CD8-positive, alpha-beta T cell (primary cell): ENCODE measurements at places on chromosomes 3 and 15.

DNA sequence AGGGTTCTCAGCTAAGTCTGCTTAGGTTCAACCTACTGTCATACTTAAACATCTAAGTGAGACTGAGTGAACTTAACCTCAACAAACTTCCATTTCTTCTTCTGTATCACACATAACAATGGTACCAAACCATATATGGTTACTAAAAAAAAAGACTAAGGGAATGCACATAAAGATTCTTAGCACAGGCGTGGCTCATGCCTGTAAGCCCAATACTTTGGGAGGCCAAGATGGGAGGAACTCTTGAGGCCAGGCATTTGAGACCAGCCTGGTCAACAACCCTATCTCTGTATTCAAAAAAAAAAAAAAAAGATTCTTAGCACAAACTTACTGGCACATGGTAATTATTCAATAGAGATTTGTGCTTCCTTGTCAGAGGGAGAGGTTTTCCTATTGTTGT lies 57.9 kb downstream of the ACAP2 start:
- no peak for DNase-seq

GRCh38 chr15:66846031-66846430 lies 144.0 kb downstream of the SMAD6 start:
- DNase-seq, result no peak

- no peak for DNase-seq
Measured at GRCh38 chr3:85337895-85338294, 379.1 kb downstream of the CADM2 start.

DNA sequence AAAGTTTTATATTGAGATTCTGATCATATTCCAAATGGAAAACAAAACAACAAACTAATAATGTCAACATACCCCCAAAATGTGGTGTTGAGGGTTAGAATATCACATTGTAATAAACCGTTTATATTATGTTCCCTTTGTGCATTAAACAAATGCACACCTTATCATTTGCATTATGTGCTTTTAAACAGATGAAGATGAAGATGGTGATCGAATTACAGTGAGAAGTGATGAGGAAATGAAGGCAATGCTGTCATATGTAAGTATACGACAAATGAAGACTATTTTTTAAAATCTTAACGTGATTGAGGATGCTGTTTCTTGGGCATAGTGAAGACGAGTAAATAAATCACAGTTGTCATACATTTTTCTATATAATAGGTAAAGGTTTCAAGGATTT lies 20.6 kb downstream of the MAP2K5 start:
- no peak for DNase-seq

DNA sequence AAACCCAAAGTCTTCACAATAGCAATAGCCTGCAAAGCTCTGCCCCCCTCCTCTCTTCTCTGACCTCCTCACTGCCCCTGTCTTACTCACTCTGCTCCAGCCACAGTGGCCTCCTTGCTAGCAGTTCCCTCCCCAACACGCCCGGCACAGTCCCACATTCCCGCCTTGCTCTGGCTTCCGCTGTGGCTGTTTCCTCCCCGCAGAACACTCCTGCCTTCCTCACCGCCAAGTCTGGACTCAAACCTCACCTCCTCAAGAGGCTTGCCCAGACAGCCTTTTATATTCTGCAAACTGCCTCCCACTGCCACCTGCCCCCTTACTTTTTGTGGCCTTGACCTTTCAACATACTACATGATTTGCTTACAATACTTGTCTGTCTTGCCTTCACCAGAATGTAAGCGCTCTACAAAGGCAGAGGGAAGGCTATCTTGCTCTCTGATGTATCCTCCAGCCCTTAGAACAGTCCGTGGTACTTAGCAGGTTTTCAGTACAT lies 406 bp upstream of the MPI start:
- peak; percentile 43 for DNase-seq

GRCh38 chr15:82663186-82663600 lies 16.0 kb upstream of the CPEB1 start:
- DNase-seq, result peak; percentile 53

GRCh38 chr15:73378089-73378488 lies 9.3 kb upstream of the HCN4 start:
- DNase-seq, result no peak

- no peak for DNase-seq
Measured at GRCh38 chr3:157918402-157918801, 187.8 kb downstream of the SHOX2 start.

GRCh38 chr3:110650741-110651140 lies 420.9 kb upstream of the NECTIN3 start:
- DNase-seq, result no peak

DNA sequence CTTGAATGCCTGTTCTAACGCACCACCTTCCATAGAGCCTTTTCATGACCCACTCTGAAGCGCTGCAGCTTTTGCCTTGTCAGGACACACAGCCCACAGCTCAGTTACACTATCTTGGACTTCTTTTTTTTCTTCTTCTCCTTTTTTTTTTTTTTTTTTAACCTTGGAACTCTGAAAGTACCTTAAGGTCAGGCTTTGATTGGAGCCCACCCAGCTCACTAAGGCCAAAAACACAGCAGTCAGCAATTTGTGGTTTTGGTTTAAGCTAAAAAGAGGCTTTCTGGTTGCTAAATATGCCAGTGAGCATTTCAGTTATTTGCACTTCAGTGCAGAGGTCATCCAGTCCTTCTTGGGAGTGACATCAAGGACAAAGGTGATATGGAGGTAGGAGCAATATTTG lies 1.7 kb downstream of the SLC25A20 start:
- DNase-seq, result no peak

DNA sequence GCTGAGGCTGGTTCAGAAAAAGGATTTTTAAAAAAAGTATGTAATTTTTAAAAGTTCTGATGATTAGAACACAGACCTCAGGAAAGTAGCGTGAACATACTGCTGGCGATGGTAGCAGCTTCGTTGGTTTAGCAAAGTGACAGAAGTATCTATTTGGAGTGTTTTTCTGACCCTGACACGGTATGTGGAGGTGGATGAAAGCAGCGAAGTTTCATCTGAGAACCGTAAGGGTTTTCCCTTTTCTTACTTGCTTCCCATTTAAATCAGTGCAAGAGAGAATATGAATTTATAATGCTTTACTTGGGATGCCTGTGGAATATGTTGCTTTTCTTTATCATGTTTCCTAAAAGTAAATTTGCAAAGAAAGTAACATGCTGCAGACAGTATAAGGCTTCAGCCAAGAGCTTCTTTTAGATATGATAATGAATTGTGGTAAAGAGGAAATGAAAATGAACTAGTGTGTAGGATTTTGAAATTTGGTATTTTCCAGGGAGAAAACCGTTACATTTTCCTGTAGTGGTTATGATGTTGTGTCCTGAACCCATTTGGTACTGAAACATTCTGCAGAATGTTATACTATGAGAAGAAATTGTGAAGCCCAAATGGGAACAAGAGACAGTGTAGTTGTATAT lies 3.9 kb downstream of the CHST2 start:
- DNase-seq, result no peak

GRCh38 chr3:31634476-31634875 lies 101.8 kb downstream of the STT3B start:
- DNase-seq, result no peak

GRCh38 chr3:106609666-106610301 lies 741.0 kb upstream of the CBLB start:
- peak; percentile 42 for DNase-seq

DNA sequence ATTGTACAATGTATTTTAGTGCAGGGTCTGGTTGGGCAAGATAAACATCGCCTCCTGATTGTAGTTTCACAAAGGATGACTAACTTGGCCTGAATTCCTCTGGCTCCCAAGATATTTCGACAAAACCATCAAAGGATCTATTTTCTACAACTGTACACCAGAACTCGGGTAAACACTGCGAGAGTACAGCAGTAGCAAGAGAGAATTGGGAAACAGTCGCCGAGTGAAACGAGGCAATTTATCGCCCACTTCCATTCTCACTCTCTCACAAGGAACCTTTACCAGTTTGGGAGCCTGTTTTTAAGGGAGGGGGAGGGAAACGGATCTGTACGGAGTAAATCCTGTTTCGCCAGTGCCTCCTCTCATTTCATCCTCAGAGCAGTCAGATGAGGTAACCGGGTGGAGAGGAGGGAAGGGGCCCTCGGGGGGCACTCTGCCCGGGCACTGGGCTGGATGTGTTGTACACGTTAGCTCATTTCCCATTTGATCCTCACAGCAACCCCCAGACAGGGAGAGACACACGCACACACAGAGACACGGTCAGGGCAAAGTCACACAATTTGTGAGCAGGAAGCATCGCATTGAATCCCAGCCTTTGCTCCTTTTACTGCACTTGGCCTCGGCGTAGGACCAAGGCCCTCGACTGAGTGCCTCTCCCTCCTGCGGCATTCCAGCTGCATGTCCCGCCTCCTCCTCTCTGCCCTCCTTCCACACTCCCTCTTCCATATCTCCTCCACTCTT lies 120.1 kb downstream of the LIPC start:
- DNase-seq, result no peak

GRCh38 chr3:4895838-4896237 lies 83.4 kb upstream of the BHLHE40 start:
- no peak for DNase-seq

GRCh38 chr3:64992530-64993285 lies 304.9 kb upstream of the ADAMTS9 start:
- DNase-seq, result no peak

DNA sequence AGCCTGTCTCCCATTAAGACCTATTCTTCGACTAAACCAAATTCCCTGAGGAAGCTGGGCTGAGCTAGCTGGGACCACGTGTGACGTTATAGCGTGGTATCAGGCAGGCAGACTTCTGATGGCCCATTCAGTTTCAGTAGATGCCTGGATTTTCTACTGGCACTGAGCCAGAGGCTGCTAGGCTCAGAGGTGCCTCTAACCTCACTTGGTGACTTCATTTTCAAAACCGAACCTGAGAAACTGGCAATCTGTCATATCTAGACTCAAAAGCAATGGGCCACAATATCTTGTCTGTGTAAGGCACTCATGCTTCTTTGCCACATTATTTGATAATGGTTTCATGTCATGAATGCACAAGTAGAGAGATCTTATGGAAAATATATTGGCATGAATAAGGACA lies 352.1 kb upstream of the AZI2 start:
- no peak for DNase-seq
